Iris pigment epithelial cell (primary cell): ENCODE measurements at places on chromosomes 11 and 22.
A peak's percentile ranks its signal among the peaks of the same experiment; 100 is the strongest.

GRCh38 chr11:8335683-8336082 is 72.0 kb upstream of the LMO1 start:
- peak; percentile 51 for DNase-seq

GRCh38 chr11:112651386-112651785 is 309.8 kb upstream of the NCAM1 start:
- no peak for DNase-seq

- DNase-seq = peak; percentile 98
Observed at GRCh38 chr11:99693941-99694492, 673.3 kb downstream of the CNTN5 start.

DNA sequence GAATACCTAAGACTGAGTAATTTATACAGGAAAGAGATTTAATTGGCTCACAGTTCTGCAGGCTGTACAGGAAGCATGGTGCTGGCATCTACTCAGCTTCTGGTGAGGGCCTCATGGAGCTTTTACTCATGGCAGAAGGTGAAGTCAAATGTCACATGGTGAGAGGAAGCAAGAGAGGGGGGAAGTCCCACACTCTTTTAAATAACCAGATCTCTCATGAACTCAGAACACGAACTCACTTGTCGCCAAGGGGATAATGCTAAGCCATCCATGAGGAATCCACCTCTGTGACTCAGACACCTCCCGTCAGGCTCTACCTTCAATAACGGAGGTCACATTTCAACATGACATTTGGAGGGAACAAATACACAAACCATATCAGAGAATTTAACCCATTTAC is 42.2 kb downstream of the BIRC2 start:
- peak; percentile 17 for DNase-seq

- no peak for DNase-seq
Observed at GRCh38 chr11:83609191-83609590, 323.0 kb upstream of the CCDC90B start.

- peak; percentile 3 for DNase-seq
Observed at GRCh38 chr11:116310226-116310625, 462.6 kb downstream of the BUD13 start.

DNA sequence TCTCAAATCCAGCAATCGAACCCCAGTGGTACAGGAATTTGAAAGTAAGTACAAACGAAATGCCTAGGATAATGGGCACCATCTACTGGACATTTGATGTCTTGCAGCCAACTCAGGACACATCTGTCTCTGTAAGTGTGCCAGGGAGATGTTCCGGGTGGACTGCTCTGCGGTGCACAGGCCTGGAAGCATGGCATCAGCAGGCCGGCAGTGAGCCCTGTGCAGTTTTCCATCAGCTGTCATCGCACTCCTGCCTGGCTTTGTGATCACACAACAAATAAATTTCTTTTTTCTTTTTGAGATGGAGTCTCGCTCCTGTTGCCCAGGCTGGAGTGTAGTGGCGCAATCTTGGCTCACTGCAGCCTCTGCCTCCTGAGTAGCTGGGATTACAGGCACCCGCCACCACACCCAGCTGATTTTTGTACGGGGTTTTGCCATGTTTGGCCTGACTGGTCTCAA is 71.0 kb downstream of the JAM3 start:
- peak; percentile 79 for DNase-seq

GRCh38 chr22:23110190-23110921 is 31.4 kb downstream of the RSPH14 start:
- no peak for DNase-seq

- no peak for DNase-seq
Observed at GRCh38 chr11:2687223-2687530, 12.6 kb downstream of the KCNQ1OT1 start.

GRCh38 chr11:119307974-119308373 is 9.0 kb downstream of the MCAM start:
- no peak for DNase-seq

DNA sequence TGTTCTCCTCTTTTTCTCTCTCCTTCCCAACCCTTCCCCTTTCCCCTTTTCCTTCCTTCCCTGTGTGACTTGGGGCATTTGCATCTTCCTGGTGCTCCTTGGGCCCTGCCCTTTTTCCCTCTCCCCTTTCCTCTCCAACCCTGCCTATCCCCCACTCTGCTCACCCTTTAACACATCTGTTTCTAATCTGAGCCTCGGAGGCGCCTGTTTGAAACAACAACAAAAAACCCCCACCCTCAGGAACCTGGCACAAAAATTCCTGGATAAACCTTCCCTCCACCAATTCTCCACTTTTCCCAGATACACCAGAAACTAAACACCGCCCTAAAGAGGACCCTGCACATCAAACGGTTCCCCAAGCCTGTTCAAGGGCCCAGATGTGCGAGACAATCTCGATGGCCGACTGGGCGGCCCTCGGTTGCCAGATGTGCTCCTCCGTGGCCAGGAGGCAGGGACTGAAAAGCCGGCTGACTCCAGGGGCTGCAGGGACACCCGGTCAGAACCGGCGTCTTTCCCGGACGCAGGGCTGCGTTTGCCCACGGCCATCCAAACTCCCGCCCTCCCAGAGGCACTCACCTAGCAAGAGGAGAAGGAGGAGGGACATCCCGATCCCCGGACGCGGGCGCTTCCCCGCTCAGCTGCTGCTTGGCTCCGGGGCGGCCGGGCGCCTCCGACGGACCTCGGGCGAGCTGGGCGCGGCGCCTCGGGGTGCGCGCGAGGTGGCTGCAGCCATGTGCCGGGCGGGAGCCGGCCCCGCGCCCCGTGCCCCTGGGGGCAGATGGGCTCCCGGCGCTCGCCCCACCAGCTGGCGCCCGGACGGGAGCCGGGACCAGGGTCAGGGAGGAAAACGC is 486 bp downstream of the CLMP start:
- no peak for DNase-seq

GRCh38 chr22:45522462-45522861 is 19.8 kb downstream of the FBLN1 start:
- no peak for DNase-seq

DNA sequence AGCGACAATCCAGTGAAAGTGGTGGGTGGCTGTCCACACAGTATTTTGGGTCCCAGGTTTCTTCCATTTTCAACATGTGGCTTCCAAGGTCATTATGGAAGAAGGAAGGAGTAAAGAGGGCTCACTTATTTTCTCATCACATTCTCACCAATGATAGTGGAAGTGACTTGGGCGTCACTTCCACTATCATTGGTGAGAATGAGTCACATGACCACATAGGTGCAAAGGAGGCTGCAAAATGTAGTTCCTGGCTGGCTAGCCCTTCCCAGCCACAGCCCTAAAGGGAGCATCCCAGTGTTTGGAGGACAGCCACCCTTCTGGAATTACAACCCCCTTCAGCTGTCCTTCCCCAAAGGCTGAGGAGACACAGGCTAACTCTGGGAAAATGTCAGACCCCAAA is 95.6 kb downstream of the TSPAN18 start:
- DNase-seq = no peak
